Bronchial epithelial cell (primary cell): ENCODE measurements at places on chromosomes 4 and X. TPM values are rescaled to one million over a fixed set of nuclear protein-coding genes. Genes with fewer than 3 reads are reported as not detected.

- no peak for DNase-seq
These were observed 404.8 kb downstream of the KLHL13 start for GRCh38 chrX:117711782-117712181.

The SLC7A11 gene
- 126 and 129 TPM in 2 replicates for total RNA-seq

DNA sequence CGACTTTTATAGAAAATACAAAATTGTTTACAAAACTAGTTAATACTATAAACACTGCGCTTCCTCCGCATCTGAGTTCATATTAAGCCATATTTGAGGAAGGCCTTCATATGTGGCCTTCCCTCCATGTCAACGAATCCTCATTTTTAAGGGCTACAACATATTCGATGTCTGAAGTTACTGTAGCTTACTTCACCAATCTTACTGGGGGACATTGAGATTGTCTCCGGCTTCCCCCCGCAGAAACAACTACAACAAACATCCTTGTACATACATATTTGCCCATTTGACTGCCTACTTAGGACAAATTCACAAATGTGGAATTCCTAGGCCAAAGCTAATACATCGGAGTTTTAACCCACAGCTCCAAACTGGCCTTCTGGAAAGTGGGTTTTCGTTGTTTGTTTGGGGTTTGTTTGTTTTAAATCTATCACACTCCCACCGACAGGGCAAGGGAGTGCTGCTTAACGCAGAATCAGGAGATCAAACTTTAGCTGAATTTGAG lies 581 bp upstream of the FAM114A1 start:
- DNase-seq: no peak

The GUCY1A1 gene
- total RNA-seq: 0.79 and 1.2 TPM in 2 replicates

The NRK gene
- not detected in 2 replicates for total RNA-seq

- no peak for DNase-seq
These were observed 26.0 kb downstream of the ARHGAP36 start for GRCh38 chrX:131084145-131084544.

The LRRC66 gene
- total RNA-seq: 0.26 and 0.51 TPM in 2 replicates

DNA sequence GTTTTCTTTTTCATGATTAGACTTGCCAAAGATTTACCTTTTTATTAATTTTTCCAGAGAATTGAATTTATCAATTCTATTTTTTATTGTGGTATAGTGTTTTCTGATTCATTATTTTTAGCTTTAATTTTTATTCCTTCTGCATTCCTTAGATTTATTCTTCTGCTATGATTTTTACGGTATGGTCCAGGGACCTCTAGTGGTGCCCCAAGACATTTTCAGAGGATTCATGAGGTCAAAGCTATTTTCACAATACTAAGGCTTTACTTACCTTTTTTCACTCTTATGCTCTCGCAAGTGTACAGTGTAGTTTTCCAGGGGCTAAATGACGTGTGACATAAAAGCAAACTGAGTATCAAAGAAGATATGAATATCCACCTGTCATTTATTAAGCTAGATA lies 8.0 kb downstream of the RADX start:
- peak; percentile 12 for DNase-seq
